ENCODE measurements at places on chromosomes 4 and X. TPM values are rescaled to one million over a fixed set of nuclear protein-coding genes. Genes with fewer than 3 reads are reported as not detected.
A peak's percentile ranks its signal among the peaks of the same experiment; 100 is the strongest.

DNA sequence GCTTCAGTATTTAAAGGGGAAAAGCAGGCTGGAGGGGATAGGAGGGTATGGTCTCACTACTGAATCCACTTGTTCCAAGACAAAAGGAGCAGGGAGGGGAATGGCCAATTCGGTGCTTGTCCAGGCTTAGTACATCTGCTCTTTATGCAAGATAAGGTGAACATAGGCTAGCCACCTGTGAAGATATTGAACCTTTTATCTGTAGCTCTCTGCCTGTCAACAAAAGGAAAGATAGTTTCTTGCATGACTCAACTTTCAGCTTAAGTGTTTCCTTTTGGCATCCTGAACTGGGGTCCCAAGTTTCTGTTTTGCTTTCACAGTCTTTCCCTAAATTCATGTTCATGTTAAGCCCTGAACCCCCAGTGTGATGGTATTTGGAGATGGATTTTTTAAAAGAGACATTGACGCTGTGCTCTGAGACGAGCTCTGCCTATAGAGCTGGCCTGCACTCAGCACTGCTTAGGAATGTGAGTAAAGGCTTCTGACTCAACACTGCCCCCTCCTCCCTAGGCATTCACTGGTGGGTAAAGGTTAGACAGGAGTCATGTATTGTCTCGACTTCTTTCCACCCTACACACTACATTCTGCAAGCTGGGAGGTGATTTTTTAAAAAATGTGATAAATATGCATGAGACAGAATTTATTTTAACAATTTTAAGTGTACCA is 28.2 kb downstream of the FAM149A start:
- DNase-seq, result peak; percentile 34

- DNase-seq, result peak; percentile 88
Observed at GRCh38 chr4:142353149-142353738, 492.9 kb downstream of the INPP4B start.

- no peak for DNase-seq
Observed at GRCh38 chrX:133159205-133159604, 58.9 kb downstream of the TFDP3 start.

GRCh38 chr4:121794505-121795188 is 6.5 kb upstream of the EXOSC9 start:
- no peak for DNase-seq

GRCh38 chrX:135354288-135354687 is 45.0 kb downstream of the ETDC start:
- DNase-seq, result no peak

- no peak for DNase-seq
Observed at GRCh38 chr4:154527308-154527707, 22.9 kb downstream of the PLRG1 start.

- DNase-seq, result peak; percentile 34
Observed at GRCh38 chrX:117985241-117985640, 131.4 kb downstream of the KLHL13 start.

GRCh38 chrX:132488819-132489577 is at the start of gene MBNL3:
Gene MBNL3, minus strand, starts transcription at chrX:132489038. Its CDS starts 49,427 bp downstream, at chrX:132439611.
- peak; percentile 70 for DNase-seq

DNA sequence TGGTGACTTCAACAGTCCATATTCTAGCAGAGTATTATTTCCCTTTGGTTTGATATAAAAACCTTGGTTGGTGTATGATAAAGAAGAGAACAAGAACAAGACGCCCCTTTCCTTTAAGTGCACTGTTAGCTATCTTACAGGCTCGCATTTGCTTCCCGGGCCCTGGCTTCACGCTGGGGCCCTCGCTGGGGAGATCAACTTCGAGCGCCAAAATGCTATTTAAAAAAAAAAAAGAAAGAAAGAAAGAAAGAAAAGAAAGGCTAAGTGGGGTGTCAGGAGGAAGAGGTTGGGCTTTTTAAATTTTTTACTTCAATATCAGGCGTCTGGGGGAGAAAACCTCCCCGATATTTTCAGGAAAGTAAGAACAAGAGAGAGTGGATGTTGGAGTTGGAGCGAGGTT is 11.7 kb downstream of the ARX start:
- DNase-seq, result no peak

DNA sequence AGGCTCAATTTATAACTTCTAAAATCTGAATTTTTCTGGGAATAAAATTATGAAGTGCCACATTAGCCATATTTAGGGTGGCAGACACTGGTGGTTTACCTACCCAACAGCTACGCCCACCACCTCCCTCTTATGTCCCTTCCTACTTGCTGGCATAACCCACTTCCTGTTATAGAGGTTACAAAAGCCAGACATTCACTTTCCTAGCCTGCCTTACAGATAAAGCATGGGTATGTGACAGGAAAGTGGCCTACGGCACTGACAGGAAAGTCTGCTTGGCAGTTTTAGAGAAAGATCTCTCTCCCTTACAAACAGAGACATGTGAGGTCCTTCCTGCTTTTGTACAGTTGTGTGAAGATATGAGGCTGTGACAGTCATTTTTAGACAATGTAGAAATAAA is 12.4 kb downstream of the DDX53 start:
- no peak for DNase-seq

GRCh38 chr4:81919223-81919622 is 447.5 kb upstream of the RASGEF1B start:
- peak; percentile 22 for DNase-seq

DNA sequence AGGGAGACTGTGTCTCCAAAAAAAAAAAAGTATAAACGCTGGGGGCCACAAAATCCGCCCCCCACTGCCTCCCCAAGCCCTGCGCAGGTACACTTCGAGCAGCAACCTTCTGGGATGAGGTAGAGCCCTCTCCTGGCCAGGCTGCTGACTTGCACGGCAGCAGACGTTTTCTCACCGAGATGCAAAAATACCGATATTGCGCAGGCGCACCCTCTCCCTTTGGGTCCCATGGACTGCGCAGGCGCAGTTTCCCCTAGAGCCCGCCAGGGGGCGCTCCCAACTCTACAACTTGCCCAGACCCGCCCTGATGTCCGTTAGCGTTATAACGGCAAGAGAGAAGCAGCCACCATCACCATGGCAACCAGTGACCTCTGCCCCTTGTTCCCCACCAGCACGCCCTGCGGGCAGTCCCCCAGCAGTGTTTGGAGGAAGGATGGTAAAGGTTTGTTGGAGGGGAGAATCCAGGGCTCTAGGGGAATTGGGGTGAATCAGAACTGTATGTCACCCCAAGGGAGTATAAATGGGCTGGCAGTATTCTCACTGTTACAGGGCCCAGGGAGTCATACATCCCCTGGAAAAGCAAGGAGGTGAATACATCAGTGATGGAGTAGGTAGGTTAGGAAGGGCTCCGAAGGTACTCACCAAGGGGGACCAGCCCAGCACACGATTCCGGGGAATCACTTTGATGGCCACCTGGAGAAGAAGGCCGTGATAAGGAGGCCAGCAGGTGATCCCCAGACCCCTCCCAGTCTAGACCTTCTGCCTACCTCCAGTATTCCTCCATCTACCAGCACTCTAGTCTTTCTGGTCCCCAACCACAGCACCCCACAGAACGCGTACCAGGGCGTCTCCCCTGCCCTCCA is 1.5 kb downstream of the PIM2 start:
- peak; percentile 93 for DNase-seq

DNA sequence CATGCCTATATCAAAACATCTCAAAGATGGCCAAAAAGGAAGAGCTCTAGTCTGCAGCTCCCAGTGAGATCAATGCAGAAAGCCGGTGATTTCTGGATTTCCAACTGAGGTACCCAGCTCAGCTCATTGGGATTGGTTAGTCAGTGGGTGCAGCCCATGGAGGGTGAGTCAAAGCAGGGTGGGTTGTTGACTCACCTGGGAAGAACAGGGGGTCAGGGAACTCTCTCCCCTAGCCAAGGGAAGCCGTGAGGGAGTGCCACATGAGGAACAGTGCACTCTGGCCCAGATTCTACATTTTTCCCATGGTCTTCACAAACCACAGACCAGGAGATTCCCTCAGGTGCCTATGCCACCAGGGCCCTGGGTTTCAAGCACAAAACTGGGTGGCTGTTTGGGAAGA is 57.3 kb upstream of the FGF16 start:
- DNase-seq, result peak; percentile 84

DNA sequence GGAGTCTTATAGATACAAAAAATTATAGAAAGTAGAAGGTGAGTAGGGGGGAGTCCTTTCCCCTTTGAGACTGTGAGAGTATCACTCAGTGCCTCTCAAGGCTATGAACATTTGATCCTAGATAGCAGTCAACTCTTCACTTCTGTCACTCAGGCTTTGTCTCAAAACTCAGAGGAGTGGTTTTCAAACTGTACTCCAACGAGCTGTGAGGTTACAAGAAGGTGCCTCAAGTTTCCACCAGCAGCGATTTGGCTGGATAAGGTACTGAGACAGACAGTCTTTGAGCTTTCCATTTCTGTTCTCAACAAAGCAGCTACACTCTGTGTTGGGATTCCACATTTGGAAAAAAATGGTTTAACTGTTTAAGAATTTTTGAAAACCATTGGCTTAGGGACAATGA is 48.0 kb upstream of the NDST3 start:
- DNase-seq, result no peak

DNA sequence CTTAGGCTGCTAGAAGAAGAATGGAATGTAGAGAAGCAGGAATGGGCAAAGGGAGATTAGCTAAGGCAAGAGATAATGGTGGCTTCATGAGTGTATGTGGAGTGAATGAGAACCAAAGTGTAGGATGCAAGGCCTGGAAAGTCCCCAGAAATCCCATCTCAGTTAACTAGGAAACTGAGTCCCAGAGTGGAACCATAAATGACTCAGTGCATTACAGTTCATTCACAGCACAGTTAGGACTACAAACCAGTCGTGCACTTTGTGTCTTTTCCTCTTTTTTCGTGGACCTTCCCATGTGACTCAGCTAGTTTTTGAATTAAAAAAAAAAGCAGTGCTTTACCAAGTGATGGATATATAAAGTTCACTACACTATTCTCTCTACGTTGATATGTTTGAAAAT is 27.7 kb upstream of the REST start:
- no peak for DNase-seq

- no peak for DNase-seq
Observed at GRCh38 chrX:83185887-83186286, 322.2 kb upstream of the POU3F4 start.

DNA sequence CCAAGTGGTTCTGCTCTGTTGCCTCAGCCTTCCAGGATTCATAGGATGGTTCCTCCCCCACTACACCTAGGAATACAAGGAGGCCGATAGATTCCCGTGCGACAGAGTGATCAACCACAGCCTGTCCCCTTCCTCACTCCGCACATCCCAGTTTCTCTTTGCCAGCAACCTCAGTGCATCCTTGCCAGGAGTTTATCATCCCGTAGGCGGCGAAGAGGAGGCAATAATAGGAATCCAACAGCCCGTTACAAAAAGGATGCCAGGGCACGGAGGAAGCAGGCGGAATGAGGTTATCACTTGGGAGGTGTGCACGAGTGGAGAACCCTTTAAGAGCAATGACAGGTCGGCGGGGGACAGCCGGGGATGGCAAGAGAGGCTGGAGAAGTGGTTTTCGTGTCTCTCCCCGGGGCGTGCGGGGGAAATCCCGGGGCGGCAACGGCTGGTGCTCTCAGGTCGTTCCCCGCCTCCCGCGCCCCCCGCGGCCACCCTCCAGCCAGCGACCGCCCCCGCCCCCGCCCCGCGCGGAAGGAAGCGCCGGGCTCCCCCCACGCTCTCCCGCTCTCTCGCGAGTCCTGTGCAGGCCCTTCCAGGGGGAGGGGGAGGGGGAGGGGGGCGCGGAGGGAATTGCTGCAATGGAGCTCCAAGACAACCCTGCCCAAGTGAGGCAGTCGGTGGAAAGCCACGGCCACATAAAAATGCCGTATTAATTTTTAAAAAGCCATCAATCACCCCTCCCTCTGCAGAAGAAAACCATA is 1.6 kb downstream of the PPP3CA start:
- DNase-seq, result peak; percentile 36

The RAB41 gene
- not detected for total RNA-seq

The HSFX3 gene
- total RNA-seq, result not detected

The RHOXF2 gene
- total RNA-seq, result not detected

The BLTP1 gene
- 19.8 TPM for total RNA-seq

The PHF8 gene
- total RNA-seq, result 19.4 TPM

The BLOC1S4 gene
- total RNA-seq, result 19.9 TPM
